CD8-positive, alpha-beta T cell (primary cell): ENCODE measurements at places on chromosomes 16 and 17. TPM values are rescaled to one million over a fixed set of nuclear protein-coding genes. Genes with fewer than 3 reads are reported as not detected.

DNA sequence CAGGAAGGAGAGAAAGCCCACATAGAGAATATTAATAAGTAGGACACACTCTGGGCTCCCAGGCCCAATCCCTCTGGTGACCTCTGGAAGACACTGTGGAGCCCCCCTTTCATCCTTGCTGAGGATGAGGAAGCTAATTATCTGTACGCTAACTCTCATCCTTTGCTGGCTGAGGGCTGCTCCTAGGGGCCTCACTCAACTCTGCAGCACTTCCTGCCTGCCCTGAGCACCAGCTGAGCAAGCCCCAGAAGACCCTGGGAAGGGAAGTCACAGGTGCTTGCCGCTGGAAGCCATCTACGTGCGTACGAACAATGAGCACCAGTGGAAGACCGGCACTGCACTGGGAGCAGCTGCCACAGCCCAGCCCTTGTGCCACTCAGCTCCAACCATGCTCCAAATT lies 145.8 kb upstream of the CDH5 start:
- no peak for DNase-seq

DNA sequence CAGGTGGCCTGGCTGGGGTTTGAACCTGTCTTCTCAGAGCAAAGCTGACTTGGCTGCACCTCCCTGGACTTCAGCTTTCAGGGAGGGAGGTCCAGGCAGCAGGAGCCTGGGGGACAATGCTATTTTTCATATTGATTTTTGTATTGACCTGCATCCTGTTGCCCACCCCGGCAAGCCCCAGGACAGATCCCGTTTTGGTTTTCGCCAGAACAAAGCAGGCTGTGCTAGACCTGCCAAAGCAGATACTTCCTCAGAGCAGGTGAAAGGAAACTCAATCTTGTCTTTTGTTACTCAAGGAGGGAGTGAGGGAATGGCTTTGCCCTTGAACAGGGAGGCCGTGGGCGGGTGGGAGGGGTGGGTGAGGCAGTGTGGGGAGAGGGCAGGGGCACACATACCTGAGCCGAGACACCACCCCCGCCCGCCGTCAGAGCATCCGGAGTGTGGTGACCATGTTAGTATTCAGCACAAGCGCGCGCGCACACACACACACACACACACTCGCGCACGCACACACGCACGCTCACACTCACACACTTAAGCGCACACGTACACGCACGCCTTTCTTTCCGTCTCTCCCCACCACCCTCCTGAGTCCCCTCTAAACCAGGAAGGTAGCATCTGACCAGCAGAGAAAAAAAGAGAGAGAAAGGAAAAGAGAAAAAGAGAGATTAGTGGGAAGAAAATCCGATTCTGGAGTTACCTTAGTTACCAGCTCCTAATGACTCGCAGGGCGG lies 59.5 kb downstream of the RAI1 start:
- DNase-seq: no peak

- no peak for DNase-seq
Measured at GRCh38 chr17:56652628-56653027, 59.1 kb downstream of the NOG start.

- no peak for DNase-seq
Measured at GRCh38 chr17:29112771-29113295, 67.4 kb downstream of the MYO18A start.

GRCh38 chr17:68198931-68199836 lies 48.7 kb upstream of the AMZ2 start:
- no peak for DNase-seq

- DNase-seq: peak; percentile 86
Measured at GRCh38 chr16:49463529-49463928, 89.9 kb downstream of the C16orf78 start.

DNA sequence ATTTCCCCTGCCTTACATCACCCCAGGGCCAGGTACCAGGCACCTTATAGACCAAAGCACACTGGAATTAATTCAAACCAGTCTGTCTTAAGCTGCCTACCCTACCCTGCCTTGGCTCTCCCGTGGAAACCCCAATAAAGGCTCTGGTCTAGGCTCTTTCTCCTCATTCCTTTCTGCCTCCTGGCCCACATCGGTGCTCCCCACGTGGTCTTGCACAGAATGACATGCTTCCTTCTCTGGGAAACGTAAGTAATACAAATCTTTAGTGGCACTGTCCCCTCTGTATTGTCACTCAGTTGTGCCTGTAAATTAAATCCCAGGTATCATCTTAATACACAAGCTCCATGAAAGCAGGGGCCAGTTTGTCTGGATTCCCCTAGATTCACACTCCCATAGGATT lies 16.6 kb downstream of the KRT25 start:
- no peak for DNase-seq

- DNase-seq: no peak
Measured at GRCh38 chr17:82844796-82845162, 5.0 kb upstream of the ZNF750 start.

DNA sequence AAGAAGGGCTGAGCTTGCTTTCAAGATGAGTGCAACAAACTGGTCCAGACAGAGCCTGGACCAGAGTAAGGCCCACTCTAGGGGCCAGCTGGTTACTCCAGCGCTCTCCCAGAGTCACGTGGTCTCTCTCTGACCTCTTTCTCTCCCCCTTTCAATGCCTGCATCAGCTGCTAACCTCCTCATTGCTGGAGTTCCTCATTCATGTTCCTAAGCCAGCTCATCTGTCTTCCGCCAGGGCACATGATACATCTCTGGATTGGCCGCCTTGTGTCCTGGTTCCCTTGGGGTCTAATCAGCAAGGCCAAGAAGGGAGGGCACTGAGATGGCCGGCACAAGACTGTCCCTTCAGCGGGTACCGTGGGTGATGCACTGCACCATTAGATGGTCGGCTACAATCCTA lies 26.9 kb upstream of the ZFP90 start:
- DNase-seq: no peak

DNA sequence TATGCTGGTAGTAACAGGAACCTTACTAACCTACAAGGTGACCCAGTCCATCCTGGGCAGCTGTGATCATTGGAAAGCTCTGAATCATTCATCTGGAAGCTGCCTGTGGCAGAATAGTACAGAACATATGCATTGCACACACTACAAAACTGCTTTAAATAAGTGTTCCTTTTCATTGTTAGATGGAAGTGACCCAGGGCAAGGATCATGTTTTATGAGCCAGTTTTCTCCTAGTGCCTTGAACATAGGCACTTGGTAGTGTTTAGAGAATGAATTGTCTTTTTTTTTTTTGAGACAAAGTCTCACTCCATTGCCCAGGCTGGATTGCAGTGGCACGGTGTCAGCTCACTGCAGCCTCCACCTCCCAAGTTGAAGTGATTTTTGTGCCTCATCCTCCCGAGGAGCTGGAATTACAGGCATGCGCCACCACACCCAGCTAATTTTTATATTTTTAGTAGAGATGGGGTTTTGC lies 55.4 kb downstream of the TENT4B start:
- no peak for DNase-seq

MFSD6L gene
- not detected for total RNA-seq

NOS2 gene
- total RNA-seq: 0.08 TPM

DNA sequence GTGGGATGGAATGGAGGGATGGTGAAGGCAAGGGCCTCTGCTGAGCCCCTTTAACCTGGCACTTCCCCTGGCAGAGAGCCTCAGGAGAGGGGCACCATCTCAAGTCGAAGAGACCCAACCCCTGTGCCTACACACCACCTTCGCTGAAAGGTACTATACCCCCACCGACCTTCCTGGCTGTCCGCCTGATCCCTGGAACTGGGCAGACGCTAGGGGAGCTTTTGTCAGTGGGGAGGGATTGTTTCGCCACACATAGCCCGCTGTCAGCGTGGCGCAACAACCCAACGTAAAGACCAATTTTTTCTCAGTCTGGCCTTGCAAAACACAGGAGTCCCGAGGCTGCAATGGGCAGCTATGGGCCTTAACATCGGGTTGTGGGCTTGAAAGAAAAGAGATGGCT lies 3.1 kb downstream of the PPP1R1B start:
- DNase-seq: no peak

C17orf58 gene
- total RNA-seq: 0.19 TPM

DNA sequence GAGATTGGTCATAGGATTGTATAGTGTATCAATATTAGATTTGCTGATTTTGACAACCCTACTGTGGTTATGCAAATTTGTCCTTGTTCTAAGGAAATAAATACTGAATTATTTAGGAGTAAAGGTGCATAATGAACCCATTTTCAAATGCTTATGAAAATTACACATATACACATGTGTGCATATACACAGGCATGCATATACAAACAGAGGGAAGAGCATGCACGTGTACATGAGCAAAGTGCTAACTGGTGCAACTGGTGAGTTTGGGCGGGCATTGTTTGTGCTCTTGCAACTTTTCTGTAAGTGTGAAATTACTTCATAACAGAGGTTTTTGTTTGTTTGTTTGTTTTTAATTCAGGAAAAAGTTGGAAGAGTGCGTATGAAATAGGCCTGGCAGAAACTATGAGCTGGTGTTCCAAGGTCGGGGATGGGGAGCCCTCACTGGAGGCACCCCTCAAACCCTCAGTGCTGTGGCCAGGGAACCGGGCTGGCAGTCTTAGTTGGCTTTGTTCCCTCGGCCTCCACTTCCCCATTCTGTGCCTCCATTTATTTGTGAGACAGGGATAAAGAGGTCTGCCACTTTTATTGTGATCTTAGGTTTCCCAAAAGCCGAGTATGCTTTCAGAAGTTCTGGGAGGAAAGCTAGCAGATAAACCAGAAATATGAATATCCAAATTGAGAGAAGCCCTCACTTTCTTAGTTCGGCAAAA lies 5.8 kb downstream of the DEXI start:
- DNase-seq: no peak

KRT28 gene
- not detected for total RNA-seq

- no peak for DNase-seq
Measured at GRCh38 chr17:38751144-38751807, 1.3 kb upstream of the PSMB3 start.

GRCh38 chr16:23501291-23501690 lies 9.0 kb downstream of the GGA2 start:
- no peak for DNase-seq

BCAR1 gene
- not detected for total RNA-seq

DNA sequence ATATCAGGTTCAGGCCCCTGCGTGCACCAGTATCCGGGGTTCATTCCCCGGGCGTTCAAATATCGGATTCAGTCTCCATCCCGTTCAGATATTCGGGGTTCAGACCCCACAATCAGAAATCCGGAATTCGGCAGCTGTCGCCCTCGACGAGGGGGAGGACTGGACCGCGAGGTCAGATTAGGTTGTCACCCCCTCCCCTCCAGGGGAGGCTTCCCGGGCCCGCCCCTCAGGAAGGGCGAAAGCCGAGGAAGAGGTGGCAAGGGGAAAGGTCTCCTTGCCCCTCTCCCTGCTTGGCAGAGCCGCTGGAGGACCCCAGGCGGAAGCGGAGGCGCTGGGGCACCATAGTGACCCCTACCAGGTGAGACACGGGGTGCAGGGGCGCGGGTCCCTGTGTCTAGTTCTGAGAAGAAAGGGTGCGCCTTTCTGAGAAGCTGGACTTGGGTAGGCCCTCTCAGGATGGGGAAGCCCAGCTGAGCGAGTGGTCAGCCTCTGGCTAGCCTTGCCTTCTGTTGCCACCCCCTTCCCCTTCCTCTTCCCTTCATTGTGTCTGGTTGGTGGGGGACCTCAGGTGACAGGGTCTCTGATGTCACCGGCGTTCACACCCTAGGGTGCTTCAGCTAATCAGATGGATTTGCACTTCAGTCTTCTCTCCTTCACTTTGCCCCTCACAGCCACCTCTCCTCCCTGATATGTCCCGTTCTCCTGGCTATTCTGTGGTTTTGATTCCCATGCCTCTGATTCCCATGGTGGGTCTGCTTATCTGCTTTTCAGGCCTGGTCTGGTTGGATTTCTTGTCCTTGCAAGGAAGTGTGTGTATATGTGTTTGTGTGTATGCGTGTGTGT lies 844 bp downstream of the TAOK2 start:
- no peak for DNase-seq

GRCh38 chr16:82829301-82829700 lies 202.5 kb downstream of the CDH13 start:
- no peak for DNase-seq

ITGAD gene
- 0.16 TPM for total RNA-seq

DNA sequence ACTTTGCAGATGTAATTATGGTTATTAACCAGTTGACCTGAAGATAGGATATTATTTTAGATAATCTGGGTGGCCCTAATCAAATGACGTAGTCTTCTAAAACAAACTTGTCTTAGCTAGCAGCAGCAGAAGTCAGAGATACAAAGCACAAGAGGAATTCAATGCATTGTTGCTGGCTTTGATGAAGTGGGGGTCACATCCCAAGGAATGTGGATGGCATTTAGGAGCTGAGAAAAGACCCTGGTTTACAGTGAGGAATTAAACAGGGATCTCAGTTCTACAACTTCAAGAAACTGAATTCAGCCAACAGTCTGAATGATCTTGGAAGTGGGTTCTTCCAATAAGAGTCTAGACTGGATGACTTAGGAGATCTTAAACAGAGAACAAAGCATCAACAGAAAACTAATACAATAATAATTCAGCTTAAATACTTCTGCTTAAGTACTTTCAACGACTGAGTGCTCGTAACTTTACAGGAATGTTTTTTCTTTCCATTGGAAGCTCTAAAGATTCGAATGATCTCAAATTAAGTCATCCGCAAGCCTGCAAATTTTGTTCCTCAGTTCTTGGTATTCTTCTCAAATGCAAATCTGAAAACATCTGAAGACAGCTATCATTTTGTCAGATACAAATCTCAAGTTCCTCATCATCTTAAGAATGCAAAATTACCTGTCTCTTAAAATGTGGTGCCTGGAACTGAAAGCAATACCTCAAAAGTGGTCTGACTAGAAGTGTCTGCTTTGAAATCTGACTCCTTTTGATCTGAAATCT lies 3.3 kb downstream of the C16orf46 start:
- DNase-seq: no peak

PLA2G10 gene
- not detected for total RNA-seq

SDR42E2 gene
- total RNA-seq: 1.1 TPM

DNA sequence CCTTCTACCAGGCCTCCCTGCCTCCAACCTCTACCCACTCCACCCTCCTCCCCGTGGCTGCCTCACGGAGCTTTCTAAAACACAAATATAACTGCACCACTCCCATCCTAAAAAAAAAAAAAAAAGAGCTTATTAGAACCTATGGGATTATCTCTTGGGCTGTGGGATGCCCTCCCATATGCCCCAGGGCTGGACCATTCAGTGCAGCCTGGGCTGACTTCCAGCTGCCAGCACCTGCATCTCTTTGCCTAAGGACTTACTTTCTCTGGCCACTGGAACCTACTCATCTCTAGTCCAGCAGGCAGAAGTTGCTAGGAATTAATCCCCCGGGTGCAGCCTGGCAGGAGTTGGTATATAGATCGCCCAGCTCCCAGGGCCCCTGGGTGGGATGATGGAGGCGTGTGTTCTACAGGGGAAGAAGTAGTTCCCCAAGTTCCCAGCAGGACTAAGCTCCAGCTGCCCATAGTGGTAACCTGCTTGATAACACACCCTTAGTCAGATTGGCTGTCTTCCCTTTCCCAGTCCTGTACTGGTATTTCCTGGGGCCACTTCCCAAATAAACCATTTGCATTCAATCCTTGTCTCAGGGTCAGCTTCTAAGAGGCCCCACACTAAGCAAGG lies 10.3 kb downstream of the MPP3 start:
- DNase-seq: no peak

ABCC12 gene
- not detected for total RNA-seq

DNA sequence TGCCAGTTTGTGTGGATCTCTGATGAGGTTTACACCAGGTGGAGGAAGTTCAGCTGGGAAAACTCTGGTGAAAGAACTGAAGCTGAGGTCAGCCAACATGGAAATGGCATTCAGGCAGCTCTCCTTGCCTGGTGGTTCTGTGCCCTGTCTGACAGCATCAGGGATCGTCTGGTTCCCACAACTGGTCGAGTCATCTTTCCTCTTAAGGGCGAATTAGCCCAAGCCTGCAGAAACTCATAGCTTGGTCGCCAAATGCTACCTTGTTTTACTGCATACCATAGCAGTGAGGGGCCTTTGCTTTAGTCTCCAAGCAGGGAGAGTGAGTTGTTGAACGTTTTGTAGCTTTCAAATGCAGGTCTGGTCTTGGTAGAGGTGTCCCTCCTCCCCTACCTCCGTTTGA lies 7.2 kb downstream of the PLCG2 start:
- DNase-seq: no peak
